Progenitor cell of endocrine pancreas (in vitro differentiated cells): ENCODE measurements at places on chromosomes 13 and 19. TPM values are rescaled to one million over a fixed set of nuclear protein-coding genes. Genes with fewer than 3 reads are reported as not detected.

Gene SIGLEC10
- not detected in 2 replicates for total RNA-seq

Gene RYR1
- 0.65 and 1.4 TPM in 2 replicates for total RNA-seq

GRCh38 chr13:84821261-84821660 lies 939.0 kb upstream of the SLITRK1 start:
- no peaks in the 10 kb centered on the region for H3K36me3 ChIP-seq
- H3K4me1 ChIP-seq, result peaks cover 4% of the 10 kb centered on the region
- H3K27me3 ChIP-seq, result no peaks in the 10 kb centered on the region
- H3K4me3 ChIP-seq, result no peak overlapping the region

- H3K36me3 ChIP-seq, result no peaks in the 10 kb centered on the region
- H3K4me3 ChIP-seq, result no peak overlapping the region
- DNase-seq, result no peak
- no peaks in the 10 kb centered on the region for H3K4me1 ChIP-seq
- no peak overlapping the region for H3K27ac ChIP-seq
- no peaks in the 10 kb centered on the region for H3K27me3 ChIP-seq
These were observed 222.4 kb downstream of the NBEA start for GRCh38 chr13:35164324-35164932.

DNA sequence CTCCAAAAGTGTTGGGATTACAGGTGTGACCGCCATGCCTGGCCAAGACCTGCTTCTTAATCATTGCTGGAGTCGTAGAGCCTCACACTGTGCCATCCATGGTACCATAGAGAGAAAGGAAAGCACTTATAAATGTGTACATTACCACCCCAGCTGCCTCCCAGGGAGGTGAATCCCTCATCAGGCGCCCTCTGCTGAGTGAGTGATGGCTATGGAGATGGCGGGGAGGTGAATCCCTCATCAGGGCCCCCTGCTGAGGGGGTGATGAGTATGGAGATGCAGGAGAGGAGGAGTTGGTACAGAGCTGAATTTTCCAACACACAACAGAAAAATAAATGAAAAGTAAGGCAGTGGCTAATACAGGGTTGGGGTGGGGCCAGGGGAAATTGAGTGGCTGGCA lies 263.4 kb downstream of the UQCRFS1 start:
- no peak overlapping the region for H3K4me3 ChIP-seq
- no peaks in the 10 kb centered on the region for H3K36me3 ChIP-seq
- peaks cover 13% of the 10 kb centered on the region for H3K4me1 ChIP-seq
